ENCODE measurements at places on chromosomes 5 and 9.

GRCh38 chr5:135505973-135506372 is 29.8 kb downstream of the NEUROG1 start:
- no peak for DNase-seq

DNA sequence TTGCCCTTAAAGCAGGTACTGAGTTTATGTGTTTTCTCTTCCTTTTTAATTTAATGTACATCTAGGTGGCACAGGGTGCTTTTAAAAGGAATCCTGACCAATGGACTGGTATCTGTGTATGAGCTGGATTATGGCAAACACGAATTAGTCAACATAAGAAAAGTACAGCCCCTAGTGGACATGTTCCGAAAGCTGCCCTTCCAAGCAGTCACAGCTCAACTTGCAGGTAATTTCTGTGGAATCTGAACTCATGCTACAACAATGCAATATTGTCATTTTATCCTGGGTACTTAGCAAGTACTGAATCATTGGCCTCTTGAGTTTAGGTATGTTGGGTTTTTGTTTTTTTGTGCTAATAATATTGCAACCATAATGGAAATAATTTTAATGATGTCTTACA is 14.4 kb upstream of the TMOD1 start:
- no peak for DNase-seq

GRCh38 chr5:151656311-151656710 is 30.4 kb downstream of the SPARC start:
- no peak for DNase-seq

DNA sequence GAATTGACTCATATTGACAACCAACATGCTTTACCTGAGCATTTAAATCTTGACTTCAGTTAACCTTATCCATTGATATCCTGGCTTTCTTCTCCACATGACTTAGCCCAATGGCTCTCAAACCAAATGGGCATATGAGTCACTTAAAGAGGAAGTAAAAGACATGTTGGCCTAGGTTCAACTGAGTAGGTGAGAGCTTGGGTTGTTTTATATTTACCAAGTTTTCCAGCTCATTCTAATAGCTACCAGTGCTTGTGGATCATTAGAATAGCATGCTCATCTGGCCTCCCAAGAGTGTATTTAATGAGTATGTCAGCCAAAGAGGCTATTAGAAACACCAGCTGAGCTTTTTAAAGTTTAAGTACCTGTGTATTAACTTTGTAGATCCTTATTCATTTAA is 1049.0 kb downstream of the PTPRD start:
- no peak for DNase-seq

DNA sequence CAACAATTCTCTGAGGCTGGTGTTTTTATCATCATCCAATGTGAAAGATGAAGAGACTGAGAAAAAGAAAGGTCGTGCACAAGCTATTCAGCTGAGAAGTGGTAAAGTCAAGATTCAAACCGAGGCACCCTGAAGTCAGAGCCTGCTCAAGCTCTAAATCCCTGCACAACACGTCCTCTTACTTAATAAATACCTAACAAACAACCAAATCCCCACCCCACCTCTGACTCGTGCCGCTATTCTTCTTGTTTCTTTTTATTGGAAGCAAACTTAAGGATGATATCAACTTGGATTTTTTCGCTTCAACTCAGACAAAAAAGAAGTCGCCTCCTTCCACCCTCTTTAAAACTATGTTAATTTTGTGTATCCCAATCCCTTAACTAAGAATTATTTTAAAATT is 140.2 kb downstream of the CEP120 start:
- no peak for DNase-seq

GRCh38 chr9:23220957-23221356 is 605.1 kb downstream of the ELAVL2 start:
- no peak for DNase-seq

DNA sequence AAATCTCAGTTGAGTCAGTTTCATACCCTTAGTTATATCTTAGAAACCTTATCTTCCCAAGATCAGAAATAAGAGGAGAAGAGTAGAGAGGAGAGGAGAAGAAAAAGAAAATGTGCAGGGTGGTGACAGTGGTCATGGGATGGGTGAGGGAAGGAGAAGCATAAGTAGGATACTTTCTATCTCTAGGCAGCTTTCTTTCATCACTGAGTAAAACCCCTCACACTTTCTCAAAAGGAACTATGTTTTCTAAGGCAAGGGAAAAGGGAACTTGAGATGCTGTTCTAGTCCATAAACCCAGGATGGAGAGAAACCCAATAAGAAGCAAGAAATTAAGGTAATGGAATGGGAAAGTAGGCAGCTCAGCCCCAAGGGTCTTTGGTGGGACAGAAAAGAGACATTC is 225.3 kb downstream of the MCTP1 start:
- no peak for DNase-seq

DNA sequence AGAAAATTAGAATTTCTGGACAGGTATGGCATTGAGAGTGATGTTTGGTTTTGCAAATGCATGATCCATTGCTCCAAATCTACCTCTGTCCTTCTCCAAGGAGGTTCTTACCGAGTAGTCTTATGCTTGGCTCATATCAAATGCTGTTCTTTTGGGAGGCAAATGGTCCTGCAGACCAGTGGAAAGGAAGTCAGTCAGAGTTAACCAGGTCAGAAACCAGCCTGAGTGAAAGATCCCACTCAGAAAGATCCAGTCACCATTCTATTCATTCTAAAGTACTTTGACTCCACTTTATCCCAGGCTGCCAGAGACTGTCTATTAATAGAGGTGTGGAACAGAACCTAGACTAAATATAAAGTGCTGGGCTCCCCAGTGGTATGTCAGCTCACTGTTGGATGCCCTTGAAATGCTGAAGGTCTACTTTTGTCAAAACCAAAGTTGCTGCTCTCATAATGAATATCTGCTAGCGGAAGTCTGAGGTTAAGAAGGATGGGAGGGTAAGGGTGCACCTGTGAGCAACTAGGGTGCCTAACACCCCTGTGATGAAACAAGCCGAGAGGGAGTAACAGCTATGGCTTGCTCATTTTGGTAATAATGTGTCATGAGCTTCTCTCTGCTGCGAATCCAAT is 302.2 kb downstream of the ZNF608 start:
- no peak for DNase-seq

- DNase-seq: no peak
Measured at GRCh38 chr9:124743686-124744348, 27.3 kb downstream of the NR6A1 start.

DNA sequence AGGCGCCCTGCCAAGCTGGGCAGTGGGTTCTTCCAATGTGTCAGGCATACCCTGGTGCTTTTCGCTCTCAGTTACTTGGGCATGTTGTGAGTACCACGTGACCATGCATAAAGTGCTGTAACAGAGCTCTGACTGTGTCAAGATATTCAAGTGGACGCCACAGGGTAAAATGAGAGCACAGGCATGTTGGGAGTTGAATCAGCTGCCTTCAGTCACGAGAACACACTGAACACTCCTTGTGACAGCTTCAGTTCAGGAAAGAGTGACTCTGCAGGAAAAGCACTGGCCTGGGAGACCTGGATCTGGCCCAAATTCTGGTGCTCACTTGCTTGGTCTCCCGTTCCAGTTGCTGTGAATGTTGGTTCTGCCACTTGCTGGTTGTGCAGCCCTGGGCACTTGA is 5.1 kb downstream of the MLANA start:
- DNase-seq: no peak

DNA sequence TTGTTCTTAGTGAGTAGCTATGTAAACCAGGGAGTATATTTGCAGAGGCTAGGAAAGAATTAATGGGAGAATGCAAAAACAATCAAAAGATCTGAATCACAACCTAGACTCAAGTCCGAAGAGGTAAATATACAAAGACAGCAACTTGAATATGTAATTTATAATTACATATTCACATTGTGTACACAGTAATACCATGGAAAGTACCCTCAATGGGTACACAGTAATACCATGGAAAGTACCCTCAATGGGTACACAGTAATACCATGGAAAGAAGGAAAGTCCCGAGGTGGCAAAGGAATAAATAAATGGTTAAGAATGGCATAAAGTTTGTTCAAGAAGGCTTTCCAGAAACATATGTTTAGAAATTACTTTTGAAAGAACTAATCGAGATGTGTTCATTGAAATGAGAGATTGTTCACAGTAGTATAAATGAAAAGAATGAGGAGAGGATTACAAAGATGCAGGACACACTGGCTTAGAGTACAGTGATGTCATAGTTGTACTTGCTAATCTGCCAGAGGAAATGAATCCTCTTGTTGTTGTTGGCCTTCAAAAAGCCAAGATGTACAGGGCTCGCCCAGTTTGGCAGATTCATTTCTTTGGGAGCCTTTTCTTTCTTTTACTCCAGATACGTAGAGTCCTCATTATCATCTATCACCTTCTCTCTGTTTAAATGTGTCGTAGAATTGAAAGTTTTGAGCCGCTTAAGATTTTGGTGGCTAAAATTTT is 116.0 kb downstream of the UNC13B start:
- DNase-seq: no peak

- no peak for DNase-seq
Measured at GRCh38 chr5:60811105-60811504, 33.0 kb downstream of the ELOVL7 start.

- no peak for DNase-seq
Measured at GRCh38 chr5:166363087-166363760, 1928.2 kb upstream of the WWC1 start.

DNA sequence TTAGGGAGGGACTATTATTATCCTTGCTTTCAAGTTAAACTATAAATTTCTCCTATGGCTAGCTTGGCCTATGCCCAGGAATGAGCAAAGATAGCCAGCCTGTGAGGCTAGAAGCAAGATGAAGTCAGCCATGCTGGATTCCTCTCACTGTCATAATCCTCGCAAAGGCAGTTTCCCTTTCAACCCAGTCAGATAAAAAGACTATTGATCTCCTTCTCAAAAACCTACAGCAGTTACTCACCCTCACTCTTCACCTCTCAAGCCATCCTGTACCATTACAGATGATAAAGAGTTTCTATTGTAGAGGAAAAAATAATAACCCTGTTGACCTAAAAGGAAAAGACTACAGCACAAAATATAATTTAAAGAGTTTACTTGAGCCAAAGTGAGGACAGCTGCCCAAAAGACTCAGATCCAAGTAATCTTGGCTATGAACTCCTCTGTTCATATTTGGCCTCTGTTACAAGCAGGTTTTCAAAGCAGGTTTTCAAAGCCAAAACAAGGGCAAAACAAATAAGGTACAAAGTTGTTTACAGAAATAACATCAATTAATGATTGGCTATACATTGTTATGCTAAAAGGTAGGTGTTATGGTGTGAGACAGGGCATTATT is 41.7 kb downstream of the KCNV2 start:
- DNase-seq: no peak
